Hematopoietic multipotent progenitor cell treated with erythropoietin and hydrocortisone succinate and interleukin-3 and kit ligand, for 8 days (in vitro differentiated cells): ENCODE measurements at places on chromosomes 7 and 10.

GRCh38 chr7:105452085-105452484, 63.4 kb upstream of the SRPK2 start:
- no peak for DNase-seq

- peak; percentile 26 for DNase-seq
These were observed 74.0 kb downstream of the CDK13 start for GRCh38 chr7:40024048-40024447.

DNA sequence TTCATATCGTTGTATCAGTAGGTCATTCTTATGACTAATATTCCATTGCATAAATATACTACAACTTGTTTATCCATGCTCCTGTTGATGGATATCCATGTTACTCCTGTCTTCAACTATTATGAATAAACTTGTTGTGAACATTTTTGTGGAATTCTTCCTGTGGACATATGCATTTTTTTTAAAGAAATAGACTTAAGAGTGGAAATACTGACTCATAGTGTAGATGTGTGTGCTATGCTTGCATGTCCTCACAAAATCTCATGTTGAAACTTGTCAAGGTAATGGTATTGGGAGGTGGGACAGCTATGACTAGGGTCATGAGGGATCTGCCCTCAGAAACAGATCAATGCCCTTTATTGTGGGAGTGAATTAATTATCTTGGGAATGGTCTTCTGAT, 240.5 kb upstream of the PRSS58 start:
- DNase-seq, result no peak

DNA sequence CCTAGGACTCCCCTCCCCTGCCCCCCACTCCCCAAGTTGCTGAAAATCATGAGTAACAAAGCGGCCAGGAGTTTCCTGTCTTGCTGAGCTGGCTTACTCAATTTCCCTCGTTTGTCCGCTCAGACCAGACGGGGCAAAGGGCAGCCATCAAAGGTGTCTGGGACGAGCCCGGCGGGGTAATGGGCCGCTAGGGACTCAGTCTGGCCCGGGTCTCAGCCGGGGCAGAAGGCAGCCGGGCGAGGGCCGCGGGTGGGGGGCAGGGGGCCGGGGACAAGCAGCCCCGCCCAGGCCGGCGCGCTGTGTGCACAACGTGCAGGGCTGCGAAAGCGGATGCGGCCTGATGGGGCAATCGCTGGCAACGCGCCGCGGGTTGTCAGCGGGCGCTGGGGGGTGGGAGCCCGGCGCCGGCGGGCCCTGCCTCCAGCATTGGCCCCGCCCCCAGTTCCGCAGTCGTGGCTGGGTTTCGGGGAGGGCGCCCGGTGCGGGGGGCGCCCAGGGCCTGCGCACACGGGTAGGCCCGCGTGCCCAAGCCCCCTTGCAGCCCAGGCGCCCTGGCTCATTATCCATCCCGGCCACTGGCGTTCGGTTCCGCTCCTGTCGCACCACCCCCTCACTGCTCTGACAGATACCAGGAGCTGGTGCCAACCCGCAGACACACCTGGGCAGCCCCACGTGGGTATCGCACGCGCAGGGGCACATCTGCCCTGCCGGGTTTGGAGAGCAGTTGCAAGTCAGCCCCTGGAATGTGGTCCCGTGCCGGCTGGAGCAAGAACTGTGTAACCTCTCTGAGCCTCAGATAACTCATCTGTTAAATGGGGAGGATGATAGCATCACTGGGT, 35.1 kb downstream of the DNAJB12 start:
- peak; percentile 90 for DNase-seq

DNA sequence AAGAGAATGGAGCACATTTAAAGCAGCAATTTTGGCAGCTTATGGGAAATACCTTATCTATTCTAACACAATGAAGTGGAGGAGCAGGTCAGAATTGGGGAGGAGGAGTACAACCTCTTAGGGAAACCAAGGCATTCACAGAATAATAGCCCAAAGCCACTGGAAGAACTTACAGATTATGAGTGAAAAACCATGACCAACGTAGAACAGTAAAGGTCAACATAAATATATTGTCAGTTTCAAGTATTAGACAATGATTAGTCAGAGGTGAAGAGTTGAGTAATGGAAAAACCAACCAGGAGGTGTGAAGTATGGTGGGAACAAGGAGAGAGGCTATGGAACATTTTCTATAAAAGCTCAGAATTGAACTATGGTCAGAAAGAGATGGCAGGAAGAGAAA, 304.3 kb upstream of the SP4 start:
- no peak for DNase-seq

DNA sequence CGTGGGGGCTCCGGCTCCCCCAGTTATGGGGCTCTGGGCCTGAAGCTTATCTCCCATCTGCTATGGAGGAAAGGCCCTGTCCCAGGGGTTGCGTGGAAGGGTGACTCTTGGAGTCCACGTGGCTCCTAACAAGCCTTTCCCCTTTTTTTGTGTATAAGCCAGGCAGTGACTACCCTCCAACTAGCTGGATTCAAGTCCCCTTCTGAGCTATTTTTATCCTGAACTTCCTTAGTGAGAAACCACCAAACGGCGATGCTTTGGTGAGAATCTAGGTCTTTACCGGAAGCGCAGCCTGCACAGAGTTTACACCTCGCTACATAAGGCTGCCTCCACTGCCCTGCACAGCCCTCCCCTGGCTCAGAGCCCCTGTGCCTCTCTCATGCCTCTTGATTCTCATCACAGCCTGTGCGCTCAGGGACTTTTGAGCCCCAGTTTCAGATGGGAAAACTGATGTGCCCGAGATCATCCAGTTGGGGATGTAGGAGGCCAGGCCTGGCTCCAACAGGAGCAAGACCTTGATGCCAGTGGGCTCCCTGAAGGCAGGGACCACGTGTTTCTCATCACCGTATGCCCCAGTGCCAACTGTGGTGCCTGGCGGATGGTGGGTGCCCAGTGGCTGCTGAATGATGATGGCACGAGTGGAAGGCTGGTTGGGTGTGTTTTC, 102.3 kb upstream of the PPIF start:
- DNase-seq, result no peak

GRCh38 chr7:101804088-101804963, 13.1 kb upstream of the CUX1 start:
- DNase-seq, result no peak

GRCh38 chr10:82535457-82535856, 660.5 kb downstream of the NRG3 start:
- no peak for DNase-seq

- DNase-seq, result no peak
These were observed 144.3 kb downstream of the KIF20B start for GRCh38 chr10:89845541-89846280.

DNA sequence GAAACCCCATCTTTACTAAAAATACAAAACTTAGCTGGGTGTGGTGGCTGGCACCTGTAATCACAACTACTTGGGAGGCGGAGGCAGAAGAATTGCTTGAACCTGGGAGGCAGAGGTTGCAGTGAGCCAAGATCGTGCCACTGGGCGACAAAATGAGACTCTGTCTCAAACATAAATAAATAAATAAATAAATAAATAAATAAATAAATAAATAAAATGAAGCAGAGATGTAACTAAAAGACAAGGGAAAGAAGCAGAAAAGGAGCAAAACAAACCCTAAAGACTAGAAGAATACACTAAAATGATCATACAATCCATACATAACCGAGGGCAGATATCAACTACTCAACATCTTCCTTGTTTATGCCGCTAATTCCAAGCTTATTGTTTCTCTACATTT, 209.8 kb downstream of the TYW1 start:
- no peak for DNase-seq

GRCh38 chr10:35398908-35399307, 62.6 kb downstream of the CCNY start:
- no peak for DNase-seq

- no peak for DNase-seq
These were observed 484.2 kb upstream of the CELF2 start for GRCh38 chr10:10533437-10533836.

DNA sequence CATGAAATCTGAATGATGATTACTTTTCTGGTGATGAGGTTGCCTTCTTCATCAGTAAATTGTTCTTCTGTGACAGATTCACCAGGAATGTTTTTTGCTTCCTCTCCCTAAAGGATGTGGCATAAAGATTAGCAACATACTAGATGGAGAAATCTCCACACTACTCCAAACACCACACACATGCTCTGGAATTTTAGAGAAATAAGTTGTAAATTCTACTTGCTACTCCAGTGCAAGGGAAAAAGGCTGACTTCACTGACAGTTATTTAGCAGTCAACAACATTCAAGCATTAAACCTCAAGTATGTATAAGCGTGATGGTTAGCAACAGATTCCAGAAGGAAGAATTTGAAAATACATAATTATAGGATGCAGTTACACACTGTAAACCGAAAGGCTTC, 137.9 kb upstream of the CCDC6 start:
- DNase-seq, result no peak

DNA sequence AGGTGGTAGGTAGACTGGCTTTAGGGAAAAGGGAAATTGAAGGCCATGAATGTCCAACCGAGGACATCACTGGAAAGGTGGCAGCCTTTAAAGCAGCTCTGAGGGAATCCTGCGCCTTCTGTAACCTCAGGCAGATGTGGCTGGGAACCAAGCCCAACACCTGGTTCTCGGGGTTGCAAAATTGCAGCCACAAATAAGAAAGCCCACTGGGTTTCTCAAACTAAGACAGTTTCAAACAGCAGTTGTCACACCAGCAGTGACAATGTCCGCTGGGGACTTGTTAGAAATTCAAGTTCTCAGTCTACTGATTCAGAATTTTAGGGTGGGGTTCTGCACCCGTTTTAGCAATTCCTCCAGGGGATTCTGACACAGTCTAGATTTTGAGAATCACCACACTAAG, 42.7 kb upstream of the STEAP1B start:
- no peak for DNase-seq

DNA sequence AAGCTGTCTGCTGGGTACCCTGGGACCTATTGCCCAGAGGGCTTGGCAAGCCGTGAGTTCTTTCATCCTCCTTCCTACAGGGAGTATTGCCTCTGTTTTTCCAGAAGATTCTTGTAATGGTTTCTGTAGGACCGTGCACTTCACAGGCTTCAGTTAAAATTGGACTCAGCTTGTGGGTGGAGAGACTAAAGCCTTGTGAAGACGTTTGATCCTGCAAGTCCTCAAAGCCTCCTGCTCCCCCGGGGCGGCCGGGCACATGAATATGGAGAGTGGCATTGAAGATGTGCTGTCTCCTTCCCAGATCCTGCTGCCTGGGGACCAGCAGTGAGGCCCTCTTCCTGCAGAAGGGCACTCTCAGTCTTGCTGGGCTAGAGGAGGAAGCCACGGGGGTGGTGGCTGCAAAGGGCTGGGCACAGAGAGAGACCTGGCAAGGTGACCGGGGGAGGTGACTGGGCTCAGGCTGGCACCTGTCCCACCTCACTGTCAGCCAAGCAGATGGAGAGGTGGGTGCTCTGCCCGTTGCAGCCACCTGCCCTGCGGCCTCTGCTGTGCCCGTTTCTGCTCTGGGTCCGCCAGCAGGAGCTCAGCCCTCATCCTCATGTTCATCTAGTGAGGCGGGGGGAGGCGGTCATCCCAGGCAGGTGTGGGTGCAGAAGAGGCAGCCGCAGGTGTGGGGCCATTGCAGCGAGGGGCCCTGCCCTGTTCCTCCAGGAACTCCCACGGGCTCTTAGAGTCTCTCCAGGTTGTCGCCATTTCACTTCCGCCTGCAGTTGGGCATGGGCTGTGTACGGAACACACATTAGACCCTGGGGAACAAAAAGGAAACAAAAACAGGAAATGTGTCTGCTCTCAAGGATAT, 55.7 kb downstream of the TMEM209 start:
- no peak for DNase-seq

- no peak for DNase-seq
These were observed 424.8 kb downstream of the MDFIC start for GRCh38 chr7:115346685-115347084.

- DNase-seq, result no peak
These were observed 39.7 kb upstream of the SEMA3D start for GRCh38 chr7:85226361-85227085.

DNA sequence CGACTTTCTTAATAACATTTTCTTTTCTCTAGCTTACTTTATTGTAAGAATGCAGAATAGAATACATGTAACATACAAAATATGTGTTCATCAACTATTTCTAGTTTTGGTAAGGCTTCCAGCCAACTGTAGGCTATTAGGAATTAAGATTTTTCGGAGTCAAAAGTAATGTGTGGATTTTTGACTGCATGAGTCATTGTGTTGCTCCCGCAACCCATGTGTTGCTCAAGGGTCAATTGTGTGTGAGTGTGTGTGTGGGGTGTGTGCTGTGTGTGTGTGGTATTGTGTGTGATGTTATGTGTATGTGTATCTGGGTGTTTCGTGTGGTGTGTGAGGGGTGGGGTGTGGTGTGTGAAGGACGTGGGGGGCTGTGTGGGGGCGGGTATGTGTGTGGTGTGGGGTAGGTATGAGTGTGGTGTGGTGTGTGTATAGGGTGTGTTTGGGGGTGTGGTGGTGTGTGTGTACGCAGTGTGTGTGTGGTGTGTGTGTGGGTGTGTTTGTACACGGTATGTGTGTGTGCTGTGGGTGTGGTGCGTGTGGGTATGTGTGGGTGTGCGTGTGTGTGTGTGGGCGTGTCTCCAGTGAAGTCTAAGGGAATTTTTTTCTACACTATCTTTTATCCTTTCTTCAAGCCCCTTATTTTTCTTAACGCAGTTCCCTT, 60.5 kb downstream of the RSU1 start:
- DNase-seq, result no peak

- no peak for DNase-seq
These were observed 207.4 kb downstream of the TNS3 start for GRCh38 chr7:47374538-47374937.

GRCh38 chr7:24740871-24741270, 16.4 kb downstream of the GSDME start:
- DNase-seq, result no peak

- DNase-seq, result peak; percentile 19
These were observed 9.8 kb downstream of the CDHR1 start for GRCh38 chr10:84204122-84204521.

DNA sequence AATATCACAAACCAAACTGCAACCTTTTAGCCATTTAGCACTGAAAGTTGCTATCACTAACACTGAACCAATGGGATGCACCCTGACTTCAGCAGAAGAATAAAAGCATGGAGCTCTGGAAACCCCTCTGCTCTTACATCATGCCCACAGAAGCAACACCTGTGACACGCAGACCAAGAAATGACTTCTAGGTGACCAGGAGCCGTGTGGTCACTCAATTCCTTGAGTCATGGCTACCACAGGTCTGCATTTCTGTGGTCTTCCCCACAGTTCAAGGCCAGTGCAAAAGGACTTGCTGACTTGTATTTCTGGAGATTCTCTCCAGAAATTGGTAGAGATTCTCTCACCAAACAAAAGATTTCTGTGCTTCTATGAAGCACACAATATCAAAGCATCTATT, 38.3 kb downstream of the NRCAM start:
- DNase-seq, result no peak

- DNase-seq, result no peak
These were observed 148.1 kb upstream of the PCBD1 start for GRCh38 chr10:71036297-71036966.

GRCh38 chr10:132646443-132647097, 109.0 kb downstream of the INPP5A start:
- DNase-seq, result no peak

GRCh38 chr7:117718116-117718835, 155.0 kb downstream of the CTTNBP2 start:
- no peak for DNase-seq

- DNase-seq, result no peak
These were observed 176.1 kb upstream of the TNS3 start for GRCh38 chr7:47757921-47758411.
